ENCODE measurements at places on chromosomes 4 and X.

DNA sequence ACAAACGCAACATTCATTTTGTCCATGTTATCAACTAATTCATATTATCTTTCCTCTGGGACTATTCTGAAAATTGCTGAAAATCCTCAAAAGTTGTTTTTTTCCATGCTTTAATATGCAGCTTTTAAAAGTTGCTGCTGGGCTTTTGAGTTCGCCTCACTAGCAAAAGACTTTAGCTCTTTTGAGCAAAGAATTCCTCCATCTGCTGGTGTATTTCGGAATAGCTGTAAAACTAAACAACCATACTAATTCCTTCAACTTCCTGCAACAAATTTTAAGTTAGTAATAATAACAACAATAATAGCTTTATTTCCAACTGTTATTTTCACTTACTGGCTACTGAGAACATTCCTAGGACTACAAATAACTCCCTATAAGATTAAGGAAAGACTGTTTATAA is 124.5 kb upstream of the PLAC1 start:
- no peak for DNase-seq

- no peak for DNase-seq
Observed at GRCh38 chr4:19684084-19684483, 567.6 kb upstream of the SLIT2 start.

- no peak for DNase-seq
Observed at GRCh38 chrX:77450415-77450814, 3.2 kb downstream of the FGF16 start.

DNA sequence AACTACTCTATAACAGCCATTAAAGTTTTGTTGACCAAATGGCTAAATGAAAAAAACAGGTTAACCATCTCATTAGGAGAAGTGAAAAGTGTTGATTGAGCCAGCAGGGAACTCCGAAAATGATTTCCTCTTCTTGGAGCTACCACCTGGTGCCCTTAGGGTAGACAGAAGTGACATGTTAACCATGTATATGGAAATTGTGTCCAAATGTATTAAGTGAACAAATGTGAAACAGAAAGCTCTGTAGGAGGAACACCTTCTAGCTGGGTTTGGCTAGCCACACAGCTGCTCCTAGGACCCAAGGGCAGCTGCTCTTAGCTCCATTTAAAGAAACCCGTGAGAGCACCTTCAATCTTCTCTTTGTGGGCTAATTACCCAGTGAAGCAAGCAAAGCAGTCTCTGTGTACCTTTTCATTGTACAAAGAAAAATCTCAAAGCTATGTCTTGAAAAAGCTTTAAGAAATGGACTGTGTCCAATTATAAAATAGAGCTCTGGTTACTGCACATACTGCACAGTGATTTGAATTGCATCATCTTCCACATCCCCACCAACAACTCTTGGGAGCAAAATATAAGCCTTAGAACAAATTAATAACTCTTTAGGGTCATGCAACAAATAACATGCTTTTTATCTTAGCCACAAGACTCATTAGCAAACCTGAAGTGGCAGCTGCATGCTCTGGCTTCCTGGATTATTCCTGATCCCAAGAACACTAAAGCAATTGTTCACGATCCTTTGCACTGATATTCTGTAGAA is 59.2 kb upstream of the PARM1 start:
- no peak for DNase-seq

DNA sequence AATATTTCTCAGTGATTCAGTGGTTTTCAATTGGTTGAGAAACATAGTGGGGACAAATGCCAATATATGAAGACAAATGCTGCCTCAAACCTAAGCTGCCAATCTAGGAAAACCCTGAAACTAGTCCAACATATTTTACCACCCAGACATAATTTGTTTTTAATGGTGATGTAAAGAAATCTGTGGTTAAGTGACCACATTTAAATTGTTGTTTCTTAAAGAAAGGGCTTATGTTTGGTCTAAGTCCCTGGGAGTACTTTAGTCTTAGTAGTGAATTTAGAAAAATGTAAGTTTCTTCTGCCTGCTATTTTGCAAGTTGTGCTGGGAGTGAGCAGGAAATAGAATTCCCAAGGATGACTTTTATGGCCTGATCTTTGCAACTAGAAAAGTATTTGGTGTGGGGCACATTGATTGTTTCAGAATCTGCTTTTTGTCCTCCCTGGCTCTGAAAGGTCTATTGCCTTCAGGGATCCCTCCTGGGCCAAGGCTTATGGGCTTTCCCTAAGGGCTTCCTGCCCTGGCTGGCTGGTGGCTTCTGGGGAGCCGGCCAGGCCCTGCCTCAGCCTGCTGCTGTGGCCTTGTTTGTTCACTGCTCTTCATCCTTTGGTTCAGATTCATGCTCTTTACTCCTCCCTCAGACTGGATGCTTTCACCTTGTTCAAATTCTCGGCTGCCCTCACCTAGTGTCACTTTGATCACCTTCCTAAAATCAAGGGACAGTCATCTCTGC is 169.8 kb upstream of the JADE1 start:
- DNase-seq = no peak

DNA sequence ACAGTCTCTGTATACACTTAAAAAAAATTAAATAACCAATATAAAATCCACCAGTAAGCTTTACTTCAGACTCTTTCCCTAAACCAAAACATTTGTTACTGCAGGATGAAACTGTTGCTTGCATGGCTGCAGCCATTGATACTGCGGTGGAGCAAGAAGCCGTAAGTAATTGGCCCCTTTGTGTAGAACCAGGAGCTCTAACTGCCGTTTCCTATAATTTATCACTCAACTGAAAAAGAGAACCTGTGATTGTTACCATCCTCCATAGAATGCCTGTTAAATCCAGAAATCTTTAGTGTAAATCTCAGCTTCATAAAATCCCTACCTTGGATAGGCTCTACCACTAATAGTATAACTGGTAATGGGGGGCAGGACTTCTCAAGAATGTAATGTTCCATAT is 62.6 kb downstream of the KIF4A start:
- no peak for DNase-seq

GRCh38 chr4:168410681-168411080 is 69.6 kb downstream of the DDX60L start:
- DNase-seq = no peak

GRCh38 chr4:106264331-106264728 is 51.7 kb downstream of the TBCK start:
- DNase-seq = no peak

- no peak for DNase-seq
Observed at GRCh38 chr4:6095023-6095752, 77.0 kb upstream of the C4orf50 start.

- no peak for DNase-seq
Observed at GRCh38 chrX:153765138-153766079, 1.4 kb downstream of the PLXNB3 start.

DNA sequence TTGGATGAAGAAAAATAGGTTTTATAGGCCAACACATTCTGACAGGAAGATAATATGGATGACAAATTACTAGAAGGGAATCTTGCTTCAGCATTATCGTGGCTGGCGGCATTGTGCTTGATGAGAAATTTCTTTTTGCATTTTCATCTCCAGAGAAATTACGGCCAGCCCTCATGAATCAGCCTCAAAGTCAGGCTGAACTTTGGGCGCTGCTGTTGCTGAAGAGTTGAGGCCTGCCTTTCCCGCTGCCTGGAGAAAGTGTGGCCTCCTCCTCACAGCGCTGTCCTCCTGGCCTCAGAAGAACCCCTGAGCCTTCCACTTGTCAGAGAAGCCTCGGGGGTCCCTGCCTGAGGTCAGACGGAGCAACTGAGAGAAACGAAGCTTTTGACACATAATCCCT is 272.4 kb upstream of the KCNIP4 start:
- DNase-seq = no peak

DNA sequence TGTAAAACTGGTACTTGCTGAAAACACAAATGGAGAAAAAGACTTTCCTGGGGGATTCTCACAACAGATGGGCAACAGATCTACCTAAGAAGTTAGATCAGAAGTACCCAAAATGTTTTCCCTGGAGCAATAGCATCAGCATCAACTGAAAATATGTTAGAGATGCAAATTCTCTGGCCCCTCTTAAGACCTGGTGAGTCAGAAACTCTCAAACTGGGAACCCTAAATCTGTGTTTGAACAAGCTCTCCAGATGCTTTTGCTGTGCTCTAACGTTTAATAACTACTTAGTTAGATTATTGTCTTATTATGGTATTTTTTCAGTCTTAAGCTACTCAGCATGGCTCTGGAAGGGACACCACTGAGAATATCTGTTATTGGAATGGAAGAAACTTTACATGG is 55.2 kb upstream of the TRPC3 start:
- no peak for DNase-seq

GRCh38 chrX:38847206-38847902 is 46.1 kb downstream of the MID1IP1 start:
- DNase-seq = no peak

DNA sequence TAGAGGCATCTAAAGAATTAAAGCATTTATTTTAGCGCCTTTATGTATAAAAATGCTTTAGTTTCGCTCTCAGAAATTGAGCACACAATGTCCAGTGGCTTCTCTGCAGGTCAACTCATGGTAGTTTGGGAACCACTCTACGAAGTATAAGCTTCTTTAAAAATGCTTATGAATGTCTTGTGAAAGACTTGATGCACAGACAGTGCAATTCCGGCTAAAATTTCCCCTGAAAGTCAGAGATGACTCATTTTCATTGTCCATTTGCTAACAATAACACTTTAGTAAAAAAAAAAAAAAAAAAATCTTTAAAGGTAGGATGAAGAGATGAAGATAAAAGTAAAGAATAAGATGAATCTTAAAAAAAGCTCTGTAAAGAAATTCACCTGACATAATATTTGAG is 117.2 kb downstream of the PDHA2 start:
- DNase-seq = no peak

GRCh38 chr4:86108137-86108536 is 251.7 kb downstream of the MAPK10 start:
- DNase-seq = no peak

DNA sequence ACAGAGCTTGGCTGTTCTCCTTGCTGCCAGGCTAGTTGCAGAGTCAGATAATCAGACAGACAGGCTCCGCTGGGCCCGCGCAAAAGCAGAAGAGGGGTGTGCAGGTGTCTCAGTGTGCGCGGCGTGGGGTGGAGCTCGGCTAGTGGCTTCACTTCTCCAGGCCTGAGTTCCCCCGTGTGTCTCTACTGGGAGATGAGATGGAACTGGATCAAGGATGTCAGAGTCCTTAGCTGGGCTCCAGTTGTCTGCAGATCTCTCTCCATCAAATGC is 21.1 kb downstream of the HTRA3 start:
- no peak for DNase-seq

- DNase-seq = no peak
Observed at GRCh38 chr4:7774301-7775294, 165.1 kb downstream of the AFAP1 start.

GRCh38 chrX:31147175-31147574 is 75.3 kb upstream of the FTHL17 start:
- DNase-seq = no peak

GRCh38 chrX:45598861-45599260 is 398.2 kb upstream of the DIPK2B start:
- no peak for DNase-seq

DNA sequence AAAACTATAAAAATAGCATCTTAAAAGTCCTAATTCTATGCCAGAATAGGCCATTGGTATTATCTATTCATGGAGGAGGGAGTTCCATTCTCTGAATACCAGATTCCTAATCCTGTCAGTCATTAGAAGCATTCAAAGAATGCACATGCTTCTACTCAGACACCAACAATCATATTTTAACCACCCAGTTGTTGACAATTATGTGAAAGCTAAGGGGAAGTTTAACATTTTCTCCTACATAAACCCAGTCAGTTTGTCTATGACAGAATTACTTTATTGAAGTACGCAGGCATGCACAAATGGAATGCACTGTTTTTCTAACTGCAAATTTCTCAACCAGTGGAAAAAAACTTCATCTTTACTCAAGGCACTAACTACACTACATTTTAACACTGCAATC is 69.6 kb upstream of the MTNR1A start:
- no peak for DNase-seq

GRCh38 chrX:125293850-125294780 is 25.6 kb upstream of the TEX13C start:
- DNase-seq = no peak

- no peak for DNase-seq
Observed at GRCh38 chrX:102765217-102765616, 44.7 kb downstream of the GPRASP3 start.

GRCh38 chr4:85522836-85523235 is 47.9 kb downstream of the ARHGAP24 start:
- no peak for DNase-seq

GRCh38 chrX:130014356-130014755 is 31.9 kb downstream of the BCORL1 start:
- DNase-seq = no peak

DNA sequence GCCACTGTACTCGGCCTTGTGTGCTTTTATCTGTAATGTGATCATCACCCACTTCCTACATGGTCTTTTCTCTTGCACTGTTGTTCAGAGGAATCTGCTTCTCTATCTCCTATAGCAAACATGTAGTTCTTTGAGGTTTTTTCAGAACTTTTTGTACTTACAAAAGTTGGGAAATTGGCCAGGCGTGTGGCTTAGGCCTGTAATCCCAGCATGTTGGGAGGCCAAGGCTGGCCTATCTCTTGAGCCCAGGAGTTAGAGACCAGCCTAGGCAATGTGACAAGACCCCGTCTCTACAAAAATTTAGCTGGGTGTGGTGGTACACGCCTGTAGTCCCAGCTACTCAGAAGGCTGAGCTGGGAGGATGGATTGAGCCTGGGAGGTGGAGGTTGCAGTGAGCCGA is 30.4 kb downstream of the TAF1 start:
- no peak for DNase-seq

DNA sequence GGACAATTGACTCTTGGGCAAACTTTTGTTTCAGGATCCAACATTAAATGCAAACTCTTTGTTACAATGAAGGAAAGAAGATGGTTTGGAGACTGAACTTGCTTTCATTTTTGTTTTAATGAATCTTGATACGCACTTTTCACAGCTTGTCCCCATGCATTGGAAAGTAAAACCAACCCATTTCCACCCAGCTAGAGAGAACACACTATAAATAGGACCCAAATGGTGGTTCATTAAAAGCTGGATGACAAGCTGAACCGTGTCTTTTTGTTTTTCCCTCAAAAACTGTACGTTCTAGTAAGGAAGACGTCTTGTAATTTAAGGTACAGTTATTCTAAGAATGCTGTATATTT is 95.3 kb upstream of the EGFL6 start:
- DNase-seq = peak; percentile 7

DNA sequence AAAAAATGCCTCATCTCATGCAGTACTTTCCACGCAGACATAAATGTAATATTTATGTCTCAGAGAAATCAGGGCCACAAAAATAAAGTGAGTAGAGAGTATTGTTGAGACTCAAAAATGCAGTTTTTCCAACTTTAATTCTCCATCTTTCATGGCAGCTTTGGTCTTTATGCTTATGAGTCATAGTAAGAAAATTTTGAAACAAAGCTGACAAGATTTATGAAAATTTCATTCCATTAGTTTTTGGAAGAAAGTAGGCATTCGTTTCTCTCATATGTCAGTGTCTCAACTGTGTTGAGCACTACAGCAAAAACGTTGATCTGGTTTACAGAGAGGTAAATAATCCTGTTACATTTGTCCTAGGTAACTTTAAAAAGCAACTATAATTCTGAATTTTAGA is 656.8 kb downstream of the IQCM start:
- no peak for DNase-seq

- no peak for DNase-seq
Observed at GRCh38 chr4:156194896-156195295, 241.2 kb upstream of the CTSO start.

- no peak for DNase-seq
Observed at GRCh38 chr4:2081540-2081939, 22.4 kb downstream of the NAT8L start.

- no peak for DNase-seq
Observed at GRCh38 chrX:28170713-28171112, 189.5 kb upstream of the DCAF8L1 start.
